ENCODE measurements at places on chromosomes 4 and X.

DNA sequence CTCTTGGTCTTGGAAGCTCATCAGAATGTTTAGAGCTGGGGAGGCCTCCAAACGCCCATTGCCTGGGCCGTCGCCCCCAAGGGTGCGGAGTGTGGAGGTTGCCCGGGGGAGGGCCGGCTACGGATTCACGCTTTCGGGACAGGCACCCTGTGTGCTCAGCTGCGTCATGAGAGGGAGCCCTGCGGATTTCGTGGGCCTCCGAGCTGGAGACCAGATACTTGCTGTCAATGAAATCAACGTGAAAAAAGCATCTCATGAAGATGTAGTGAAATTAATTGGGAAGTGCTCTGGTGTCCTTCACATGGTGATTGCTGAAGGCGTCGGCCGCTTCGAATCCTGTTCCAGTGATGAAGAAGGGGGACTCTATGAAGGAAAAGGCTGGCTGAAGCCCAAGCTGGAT lies 23.3 kb downstream of the RGS12 start:
- no peak for DNase-seq

DNA sequence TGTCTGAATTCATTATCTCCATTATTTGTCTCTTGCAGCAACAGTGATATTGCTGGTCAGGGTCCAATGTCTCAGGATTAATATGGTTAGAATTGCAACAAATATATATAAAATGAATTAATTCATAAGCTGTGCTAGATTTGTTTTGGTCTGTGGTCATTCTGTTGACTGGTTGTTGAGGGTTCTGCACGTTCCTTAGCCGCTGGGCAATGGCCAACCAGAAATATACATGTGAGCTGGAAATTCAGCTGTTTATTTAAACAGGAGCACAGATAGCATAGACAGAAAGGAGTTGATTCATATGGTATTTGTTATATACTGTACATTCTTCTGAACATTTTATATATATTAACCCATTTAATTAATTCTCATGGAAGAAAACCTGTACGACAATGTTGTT lies 100.8 kb downstream of the RPA4 start:
- DNase-seq, result no peak

GRCh38 chr4:184022679-184023383 lies 117.7 kb downstream of the STOX2 start:
- DNase-seq, result no peak

DNA sequence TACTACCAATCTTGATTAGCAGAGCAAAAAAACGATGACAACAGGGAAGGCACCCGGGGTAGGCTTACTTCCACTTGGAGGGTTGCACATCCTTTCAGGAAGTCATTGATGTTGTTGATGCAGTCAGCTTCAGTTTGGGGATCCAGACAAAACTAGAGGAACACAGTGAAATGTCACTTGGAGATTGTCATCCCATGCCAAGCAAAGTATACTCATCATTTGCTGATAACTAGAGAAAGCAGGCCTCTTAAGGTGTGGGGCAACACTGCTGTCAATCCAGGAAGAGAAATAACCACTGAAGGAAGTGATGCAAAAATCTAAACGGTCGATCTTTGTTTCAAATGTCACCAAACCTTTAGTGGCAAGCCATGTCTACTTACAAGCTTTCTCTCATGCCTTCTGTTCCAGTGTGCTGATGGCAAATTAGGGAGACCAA lies 1.4 kb downstream of the ARHGEF6 start:
- no peak for DNase-seq

GRCh38 chr4:173367285-173367684 lies 3.5 kb upstream of the SAP30 start:
- no peak for DNase-seq

GRCh38 chr4:36476135-36476534 lies 194.7 kb downstream of the DTHD1 start:
- DNase-seq, result no peak

DNA sequence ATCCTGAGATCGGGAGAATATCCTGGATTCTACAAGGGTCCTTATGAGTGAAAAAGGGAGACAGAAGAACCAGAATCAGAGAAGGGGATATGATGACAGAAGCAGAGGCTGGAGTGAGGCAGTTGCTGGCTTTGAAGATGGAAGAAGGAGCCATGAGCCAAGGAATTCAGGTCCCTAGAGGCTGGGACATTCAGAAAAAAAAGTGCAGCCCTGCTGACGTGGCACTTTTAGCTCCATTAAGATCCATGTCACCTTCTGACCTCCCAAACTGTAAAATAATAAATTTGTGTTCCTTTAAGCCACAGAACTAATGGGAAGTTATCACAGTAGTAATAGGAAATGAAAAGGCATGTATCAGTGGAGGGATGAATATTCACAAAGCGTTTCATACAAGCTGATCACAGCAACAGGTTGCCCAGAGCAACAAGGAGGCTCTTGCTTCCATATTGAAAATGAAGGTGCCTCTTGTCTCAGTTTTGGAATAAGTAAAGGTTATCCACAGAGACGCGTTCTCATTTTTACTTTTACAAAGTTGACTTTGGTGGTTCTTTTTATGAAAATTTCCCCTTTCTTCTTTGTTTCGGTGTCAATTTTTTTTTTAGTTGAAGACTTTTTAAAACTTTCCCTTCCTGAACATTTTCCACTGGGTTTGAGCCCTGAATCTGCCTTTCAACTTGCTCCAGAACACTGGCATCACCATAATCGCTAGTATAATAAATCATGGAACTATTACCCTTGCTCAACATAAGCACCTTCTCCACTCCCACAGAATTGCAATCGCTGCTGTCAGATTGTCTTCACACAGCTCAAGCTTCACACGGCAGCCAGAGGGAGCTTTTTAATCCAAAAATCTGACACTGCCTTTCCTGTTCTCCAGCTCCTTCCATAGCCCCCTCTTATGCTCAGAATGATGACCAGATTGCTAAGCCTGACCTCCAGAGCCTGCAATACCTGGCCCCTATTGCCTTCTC lies 127.6 kb upstream of the RBPJ start:
- DNase-seq, result no peak

DNA sequence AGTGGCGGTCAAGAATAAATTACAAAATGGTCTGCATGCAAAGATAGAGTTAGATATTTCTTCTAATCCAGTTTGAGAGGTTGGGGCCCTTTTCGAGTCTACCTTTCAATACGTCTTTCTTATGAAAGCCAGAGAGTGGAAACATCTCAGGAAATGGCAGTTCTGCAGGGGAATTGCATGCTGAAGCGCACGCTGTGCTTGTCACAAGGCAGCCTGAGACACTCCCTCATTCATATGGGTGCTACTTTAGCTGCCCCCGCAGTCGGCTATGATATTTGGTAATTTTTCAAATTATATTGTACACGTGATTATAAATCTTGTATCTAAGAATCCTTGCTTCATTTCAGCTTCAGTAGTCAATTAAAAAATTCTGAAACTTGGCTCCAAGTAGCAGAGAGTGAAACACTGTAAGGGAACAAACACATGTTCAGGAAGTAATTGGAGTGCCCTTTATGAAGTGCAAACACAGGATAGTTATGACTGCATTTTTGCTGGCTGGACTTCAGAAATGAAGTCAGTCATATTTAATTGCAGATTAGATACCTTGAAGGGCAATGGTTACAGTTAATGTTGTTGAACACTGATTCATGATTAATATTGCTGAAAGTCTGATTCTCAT lies 145.5 kb upstream of the NAP1L5 start:
- peak; percentile 5 for DNase-seq

- no peak for DNase-seq
Observed at GRCh38 chr4:164485136-164485535, 268.8 kb upstream of the SMIM31 start.

GRCh38 chr4:1495416-1496115 lies 89.3 kb upstream of the NKX1-1 start:
- no peak for DNase-seq

DNA sequence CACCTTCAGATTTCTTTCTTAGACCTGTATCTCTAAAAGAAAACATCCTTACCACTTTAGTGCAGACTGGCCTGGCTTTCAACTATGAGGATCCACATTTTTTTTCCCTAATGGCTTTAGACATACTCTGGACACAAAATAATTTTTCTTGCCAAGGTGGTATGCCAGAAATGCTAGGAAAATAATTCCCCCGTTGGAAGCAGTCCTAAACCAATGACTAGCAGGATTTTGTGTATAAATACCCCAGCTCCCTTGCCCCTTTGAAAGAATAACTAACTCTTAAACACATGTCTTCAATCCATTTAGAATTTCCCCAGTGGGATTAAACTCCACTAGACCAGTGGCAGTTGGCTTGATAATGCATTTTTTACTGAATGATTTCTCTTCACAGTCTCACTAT lies 500.5 kb upstream of the FTHL17 start:
- DNase-seq, result no peak

- DNase-seq, result no peak
Observed at GRCh38 chr4:148735432-148736155, 293.4 kb upstream of the NR3C2 start.

DNA sequence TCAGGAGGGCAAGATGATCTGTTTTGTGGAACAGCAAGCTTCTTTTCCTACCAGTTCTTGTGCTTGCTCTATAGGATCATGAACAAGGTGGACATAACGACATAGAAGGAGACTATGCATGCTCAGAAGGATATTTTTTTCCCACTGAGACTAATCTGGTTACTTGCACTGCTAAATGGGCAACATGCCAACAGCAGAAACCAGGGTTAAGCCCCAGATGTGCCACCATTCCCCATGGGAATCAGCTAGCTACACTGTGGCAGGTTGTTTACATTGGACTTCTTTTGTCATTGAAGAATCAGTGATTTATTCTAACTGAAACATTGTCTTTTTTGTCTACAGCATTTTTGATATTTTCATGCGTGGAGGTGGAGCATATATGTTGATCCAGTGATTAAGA lies 165.6 kb downstream of the C4orf33 start:
- no peak for DNase-seq

- no peak for DNase-seq
Observed at GRCh38 chr4:39713691-39714090, 15.8 kb downstream of the UBE2K start.

DNA sequence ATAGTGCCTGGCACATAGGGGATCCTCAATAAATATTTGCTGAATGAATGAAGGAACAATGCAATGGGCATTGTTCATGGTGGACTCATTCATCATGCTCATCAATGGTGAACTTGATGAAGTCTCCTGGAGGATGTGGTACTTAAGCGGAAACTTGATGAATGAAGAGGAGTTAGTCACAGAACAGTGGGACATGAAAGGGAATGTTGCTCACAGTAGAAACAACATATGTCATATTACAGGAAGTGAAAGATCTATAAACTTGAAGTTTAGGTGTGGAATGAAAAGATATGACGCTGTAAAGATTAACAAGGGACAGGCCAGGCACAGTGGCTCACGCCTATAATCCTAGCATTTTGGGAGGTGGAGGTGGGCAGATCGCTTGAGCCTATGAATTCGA lies 224.1 kb downstream of the PPP3CA start:
- DNase-seq, result no peak

- DNase-seq, result no peak
Observed at GRCh38 chr4:87219632-87220093, 755 bp downstream of the KLHL8 start.

- no peak for DNase-seq
Observed at GRCh38 chr4:48350871-48351270, 9.5 kb downstream of the SLAIN2 start.

DNA sequence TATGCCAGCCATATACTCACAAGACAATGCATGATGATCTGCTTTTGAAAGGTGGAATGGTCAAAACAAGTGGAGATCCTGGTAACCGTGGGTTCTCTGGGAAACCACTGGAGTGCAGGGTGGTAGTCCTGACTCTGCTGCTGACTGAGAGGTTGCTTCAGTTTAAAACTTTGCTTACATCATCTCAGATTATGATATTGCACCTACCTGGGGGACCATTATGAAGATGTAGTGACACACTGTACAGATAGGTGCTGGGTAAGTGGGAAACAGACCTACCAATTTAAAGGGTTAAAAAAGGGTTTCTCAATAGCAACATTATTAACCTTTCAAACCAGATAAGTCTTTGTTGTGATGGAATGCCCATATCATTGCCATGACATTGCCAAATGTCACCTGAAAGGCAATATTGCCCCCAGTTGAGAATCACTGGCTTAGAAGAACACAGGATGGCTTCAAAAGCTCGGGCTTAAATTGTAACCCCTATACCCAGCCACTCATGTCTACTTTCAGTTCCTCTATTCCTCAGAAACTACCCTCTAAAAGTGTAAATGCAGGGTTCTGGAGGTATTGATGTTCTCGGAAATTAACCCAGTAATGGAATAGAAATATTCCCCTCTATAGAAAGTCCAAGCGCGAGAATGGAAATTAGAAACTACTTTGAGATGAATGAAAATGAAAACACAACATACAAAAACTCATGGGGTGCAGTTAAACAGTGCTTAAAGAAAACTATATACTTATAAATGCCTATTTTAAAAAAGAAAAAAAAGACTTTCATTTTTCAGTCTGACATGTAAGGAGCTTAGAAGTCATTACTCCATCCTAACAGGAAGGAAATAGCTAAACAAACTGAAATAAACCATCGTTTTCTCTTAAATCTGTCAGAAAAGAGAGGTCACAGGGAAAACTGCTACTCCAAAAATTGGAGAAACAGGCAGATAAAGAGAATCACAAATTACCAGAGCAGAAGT lies 65.8 kb downstream of the ARHGEF6 start:
- no peak for DNase-seq

DNA sequence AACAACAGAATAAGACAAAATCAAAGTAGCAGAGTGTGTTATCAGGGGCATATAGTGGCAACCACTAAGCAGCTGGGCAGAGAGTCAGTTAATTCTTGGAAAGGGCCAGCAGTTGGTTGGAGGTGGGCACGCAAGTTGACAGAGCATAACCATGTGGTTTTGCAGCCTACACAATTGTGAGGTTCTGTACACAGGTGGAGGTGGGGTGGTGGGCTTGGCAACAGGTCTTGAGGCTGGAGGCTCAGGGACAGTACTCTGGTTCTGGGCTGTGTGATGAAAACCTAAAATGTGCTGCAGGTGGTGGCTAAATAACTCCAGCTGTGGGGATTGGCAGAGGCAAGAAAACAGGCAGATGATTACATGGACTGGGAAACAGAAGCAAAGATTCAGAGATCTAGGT lies 1112.7 kb downstream of the PDHA2 start:
- no peak for DNase-seq

DNA sequence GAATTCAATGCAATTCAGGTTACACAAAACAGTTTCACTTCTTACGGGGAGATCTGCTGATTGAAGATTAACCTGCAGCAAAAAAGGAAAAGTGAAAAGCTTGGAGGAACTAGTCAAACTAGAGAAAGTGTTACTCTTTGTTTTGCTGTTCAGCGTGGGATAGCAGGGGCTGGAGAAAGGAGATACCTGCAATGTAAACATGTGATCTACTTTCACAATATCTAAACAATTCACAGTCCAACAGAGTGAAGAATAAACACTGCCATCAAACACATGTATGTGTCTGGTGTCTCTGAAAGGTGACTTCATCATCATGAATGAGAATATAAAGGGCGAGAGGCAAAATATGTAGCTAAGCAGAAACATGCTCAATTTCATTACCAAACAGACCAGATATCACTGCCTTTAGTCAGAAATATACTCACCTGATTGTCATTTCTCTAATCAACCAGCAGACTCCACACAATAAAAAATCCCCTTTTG lies 26.4 kb downstream of the NIPAL1 start:
- no peak for DNase-seq

Data from DMS79 (cell line).